ENCODE measurements at places on chromosomes 6 and 20. TPM values are rescaled to one million over a fixed set of nuclear protein-coding genes. Genes with fewer than 3 reads are reported as not detected.

The RAET1L gene
- total RNA-seq, result not detected

The CFAP206 gene
- 0.39 TPM for total RNA-seq

The TINAG gene
- total RNA-seq, result not detected

The MAFB gene
- total RNA-seq, result 0.39 TPM

The CASS4 gene
- 0.78 TPM for total RNA-seq

The LHFPL5 gene
- total RNA-seq, result not detected

The PPP1R3D gene
- 5.8 TPM for total RNA-seq

The FAM184A gene
- 0.26 TPM for total RNA-seq

The RIN2 gene
- total RNA-seq, result 25.9 TPM

The TMEM170B gene
- total RNA-seq, result 1.0 TPM

The ADGRG6 gene
- total RNA-seq, result 13.4 TPM

The CD24 gene
- 6.5 TPM for total RNA-seq

The FAM50B gene
- total RNA-seq, result 10.1 TPM

The KCNQ2 gene
- total RNA-seq, result not detected

The ENPP1 gene
- total RNA-seq, result 3.6 TPM

The HSPA1B gene
- 72.9 TPM for total RNA-seq

The CEP85L gene
- 9.7 TPM for total RNA-seq

The ZNF311 gene
- 1.4 TPM for total RNA-seq

The SHLD1 gene
- 2.7 TPM for total RNA-seq

The SNPH gene
- 8.1 TPM for total RNA-seq

The KCNG1 gene
- 12.5 TPM for total RNA-seq

The CRISP3 gene
- total RNA-seq, result not detected
